ENCODE measurements at places on chromosomes 12 and 14. TPM values are rescaled to one million over a fixed set of nuclear protein-coding genes. Genes with fewer than 3 reads are reported as not detected.

Gene SLC5A8
- not detected for polyA plus RNA-seq

Gene HOXC11
- polyA plus RNA-seq, result not detected

Gene TAS2R50
- not detected for polyA plus RNA-seq

Gene CMA1
- not detected for polyA plus RNA-seq

Gene WNT1
- polyA plus RNA-seq, result not detected

Gene TRIP11
- polyA plus RNA-seq, result 2.0 TPM

Gene HOXC9
- polyA plus RNA-seq, result not detected

Gene ASB2
- polyA plus RNA-seq, result 0.70 TPM

Gene AVPR1A
- 0.14 TPM for polyA plus RNA-seq

Gene PPP2R5E
- 28.2 TPM for polyA plus RNA-seq

Gene ERO1A
- 9.3 TPM for polyA plus RNA-seq

Gene RD3L
- not detected for polyA plus RNA-seq

Gene DDIT3
- polyA plus RNA-seq, result 24.9 TPM

Gene SYCP3
- not detected for polyA plus RNA-seq

Gene AKAP5
- polyA plus RNA-seq, result 1.5 TPM

DNA sequence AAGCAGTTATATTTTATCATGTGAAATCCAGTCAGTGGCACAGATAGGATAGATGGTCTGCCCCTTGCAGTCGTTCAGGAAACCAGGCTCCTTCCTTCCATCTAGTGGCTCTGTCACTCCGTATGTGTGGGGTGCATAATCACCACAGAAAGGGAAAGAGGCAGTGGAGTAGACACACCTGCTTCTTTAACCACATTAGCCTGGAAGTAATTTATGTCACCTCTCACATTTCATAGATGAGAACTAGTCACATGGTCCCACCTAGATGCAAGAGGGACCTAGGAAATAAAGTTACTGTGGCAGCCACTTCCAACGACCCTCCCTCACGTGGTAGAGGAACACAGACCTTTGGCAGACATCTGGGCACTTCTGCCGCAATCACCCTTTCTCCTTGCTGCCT is 14.2 kb upstream of the RNU6-8 start:
- no peak for DNase-seq

DNA sequence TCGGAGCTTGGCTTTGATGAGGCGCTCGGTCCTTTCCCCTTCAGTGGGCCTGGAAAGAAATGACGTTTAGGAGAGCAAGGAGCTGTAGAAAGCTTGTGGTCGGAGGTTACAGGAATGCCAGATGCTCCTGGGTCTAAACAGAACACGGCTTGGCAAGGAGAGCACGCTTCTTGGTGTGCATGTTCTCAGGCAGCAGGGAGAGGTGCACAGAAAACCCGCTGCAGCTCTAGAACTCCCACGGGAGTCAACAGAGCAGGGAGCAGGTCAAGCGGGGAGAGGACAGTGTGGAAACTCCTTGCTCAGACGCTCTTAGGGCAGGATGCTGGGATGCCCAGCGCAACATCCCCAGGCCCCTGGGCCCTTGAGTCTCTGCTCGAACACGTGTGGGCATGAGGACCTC is 51.0 kb downstream of the SSH1 start:
- DNase-seq, result no peak

DNA sequence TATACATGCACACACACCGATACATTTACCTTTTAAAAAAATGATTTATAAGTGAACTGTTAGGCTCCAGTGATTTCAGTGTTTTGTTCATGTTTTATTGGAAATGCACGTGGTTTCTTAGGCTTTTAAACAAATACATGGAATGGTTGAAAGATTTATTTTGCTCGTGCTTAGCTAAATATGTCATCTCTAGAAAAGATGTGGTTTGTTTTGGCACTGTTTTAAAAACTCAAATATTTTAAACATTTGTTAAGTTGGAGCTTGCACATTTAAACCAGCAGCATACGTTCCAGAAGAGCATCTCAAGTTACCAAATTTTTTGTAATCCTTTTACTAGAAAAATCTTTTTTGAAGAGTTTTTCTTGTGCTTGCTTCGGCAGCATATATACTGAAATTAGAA is 44.5 kb downstream of the FOXA1 start:
- DNase-seq, result no peak

GRCh38 chr14:103569408-103569807 is 6.6 kb downstream of the COA8 start:
- DNase-seq, result no peak

- DNase-seq, result no peak
Measured at GRCh38 chr14:92964124-92965109, 41.5 kb downstream of the CHGA start.

- DNase-seq, result no peak
Measured at GRCh38 chr14:105283899-105284298, 16.9 kb downstream of the BRF1 start.

GRCh38 chr14:99737956-99738667 is 54.0 kb downstream of the CYP46A1 start:
- no peak for DNase-seq

GRCh38 chr12:15225136-15225862 is 4.1 kb upstream of the RERG start:
- no peak for DNase-seq

- DNase-seq, result no peak
Measured at GRCh38 chr12:110585231-110585799, 2.2 kb upstream of the PPTC7 start.

DNA sequence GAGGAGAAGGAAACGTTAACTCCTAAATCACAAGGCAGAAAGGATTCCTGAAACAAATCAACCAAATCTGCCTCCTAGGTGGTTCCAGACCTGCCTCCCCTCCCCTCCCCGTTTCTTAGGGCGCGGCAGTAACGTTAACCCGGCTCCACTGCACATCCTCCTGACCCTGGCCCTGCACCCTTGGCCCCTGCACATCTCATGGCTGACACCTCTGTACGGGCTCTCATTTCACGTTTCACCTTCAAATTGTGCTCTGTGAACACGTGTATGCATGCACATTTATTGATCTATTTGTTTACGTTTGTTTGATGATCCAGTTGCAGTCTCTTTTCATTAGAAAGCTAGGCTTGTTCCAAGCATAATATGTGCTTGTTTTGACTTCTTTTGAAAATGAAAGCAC is 358.1 kb downstream of the ADGRD1 start:
- no peak for DNase-seq

DNA sequence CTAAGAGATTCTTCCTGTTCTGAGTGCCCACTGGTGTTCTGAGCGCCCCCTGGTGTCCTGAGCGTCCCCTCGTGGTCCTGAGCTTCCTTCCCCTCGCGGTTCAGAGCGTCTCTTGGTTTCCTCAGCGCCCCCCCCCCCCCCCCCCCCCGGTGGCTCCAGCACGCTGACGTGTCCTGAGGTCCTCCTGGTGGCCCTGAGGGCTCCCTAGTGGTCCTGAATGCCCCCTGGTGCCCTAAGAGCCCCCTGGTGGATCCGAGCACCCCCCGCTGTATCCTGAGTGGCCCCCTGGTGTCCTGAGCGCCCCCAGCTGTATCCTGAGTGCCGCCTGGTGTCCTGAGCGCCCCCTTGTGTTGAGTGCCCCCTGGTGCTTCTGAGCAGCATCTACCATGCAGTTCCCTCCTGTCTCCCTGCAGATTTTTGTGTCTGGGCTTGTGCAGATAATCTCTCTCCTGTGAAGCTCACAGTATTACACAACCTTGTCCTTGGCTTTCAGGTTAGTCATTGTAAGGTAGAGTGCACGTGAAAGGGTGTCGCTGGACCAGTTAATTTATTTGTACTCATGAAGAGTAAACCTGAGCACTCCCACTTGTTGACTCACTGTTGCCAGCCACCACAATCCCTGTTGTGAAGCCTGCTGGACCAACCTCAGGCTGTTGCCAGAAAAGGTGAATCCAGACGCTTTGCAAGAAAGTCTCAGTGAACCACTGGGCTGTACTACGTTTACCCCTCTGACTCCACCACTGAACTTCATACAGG is 1168.4 kb downstream of the TMEM121 start:
- no peak for DNase-seq

DNA sequence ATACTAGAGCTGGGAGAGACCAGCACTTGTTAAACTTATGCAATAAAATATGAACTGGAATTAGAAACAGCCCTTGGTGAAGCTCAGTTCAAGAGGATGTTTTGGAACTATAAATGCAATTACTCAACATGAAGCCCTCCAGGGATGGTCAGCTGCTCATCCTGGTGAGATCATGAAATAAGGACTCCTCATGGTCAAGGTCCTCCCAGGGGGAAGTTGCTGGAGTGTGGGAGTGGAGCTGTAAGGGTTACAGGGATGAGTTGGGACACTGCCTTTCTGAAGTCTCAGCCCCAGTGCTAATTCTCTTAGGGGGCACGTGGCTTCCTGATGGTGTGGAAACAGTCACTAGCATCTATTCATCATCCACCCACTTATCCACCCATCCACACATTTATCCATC is 301.7 kb upstream of the SFSWAP start:
- DNase-seq, result no peak

DNA sequence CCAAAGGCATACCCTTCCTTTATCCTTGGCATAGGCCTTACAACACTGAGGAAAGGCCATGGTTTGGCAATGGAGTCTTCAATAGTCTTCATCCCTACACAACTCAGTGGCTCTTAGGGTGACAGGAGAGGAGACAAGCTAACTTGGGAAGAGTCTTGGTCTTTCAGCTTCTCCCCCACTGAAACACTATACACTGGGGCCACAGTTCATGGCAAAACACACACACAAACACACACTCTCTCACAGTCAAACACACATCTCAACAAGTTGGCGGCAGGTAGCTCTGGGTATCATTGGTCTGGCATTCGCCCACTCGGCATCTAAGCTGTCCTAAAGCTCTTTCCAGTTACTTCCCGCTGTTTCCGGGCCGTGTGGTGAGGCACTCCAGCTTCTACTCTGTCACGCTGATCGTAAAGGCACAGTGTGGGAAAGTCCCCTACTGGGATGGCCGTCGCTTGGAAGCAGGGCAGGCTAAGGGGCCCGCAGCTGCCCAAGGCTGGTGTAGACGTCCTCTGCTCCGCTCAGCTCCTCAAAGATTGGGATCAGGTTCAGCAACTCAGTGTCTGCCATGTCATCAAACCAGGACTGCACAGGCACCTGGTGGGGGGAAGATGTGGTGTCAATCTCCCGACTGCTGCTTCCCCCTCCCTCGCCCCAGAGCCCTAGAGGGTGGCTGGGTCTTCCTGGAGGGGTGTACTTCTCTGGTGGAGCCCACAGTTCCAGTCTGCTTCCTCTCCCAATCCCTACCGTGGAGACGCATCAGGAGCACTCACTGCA is 4.8 kb upstream of the AVIL start:
- DNase-seq, result no peak

GRCh38 chr12:108855284-108856169 is 1.9 kb downstream of the SSH1 start:
- no peak for DNase-seq

GRCh38 chr14:101889366-101889765 is 75.0 kb upstream of the DYNC1H1 start:
- DNase-seq, result no peak

DNA sequence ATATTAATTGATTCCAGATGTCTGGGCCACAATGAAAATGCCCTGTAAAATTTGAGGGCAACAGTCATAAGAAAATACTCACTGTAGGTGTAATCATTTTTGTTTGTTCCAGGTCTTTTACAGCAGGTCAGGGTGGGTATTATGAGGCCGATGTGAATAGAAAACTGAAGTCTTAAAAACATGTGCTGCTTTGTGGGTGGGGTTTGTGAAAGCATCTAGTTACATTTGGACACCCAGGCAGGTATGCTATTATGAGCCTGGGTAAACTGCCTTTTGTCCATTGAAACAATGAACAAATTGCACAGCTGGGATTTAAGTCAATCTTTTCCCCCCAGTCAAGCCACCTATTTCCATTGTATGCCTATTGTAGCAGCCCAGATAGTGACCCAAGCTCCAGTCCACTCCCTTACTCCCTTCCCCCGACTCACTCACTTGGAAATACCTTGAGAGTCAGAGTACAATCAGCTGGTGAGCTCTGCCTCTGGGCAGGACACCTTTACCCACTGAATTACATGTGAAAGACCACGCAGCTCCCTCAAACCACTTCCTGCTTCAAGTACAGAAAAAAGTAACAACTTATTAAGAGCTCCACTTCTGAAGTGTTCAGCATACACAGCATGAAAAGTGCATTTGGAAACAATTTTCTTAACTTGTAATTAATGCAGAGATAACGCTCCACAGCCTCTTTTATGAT is 1.8 kb downstream of the IGF1 start:
- DNase-seq, result no peak

DNA sequence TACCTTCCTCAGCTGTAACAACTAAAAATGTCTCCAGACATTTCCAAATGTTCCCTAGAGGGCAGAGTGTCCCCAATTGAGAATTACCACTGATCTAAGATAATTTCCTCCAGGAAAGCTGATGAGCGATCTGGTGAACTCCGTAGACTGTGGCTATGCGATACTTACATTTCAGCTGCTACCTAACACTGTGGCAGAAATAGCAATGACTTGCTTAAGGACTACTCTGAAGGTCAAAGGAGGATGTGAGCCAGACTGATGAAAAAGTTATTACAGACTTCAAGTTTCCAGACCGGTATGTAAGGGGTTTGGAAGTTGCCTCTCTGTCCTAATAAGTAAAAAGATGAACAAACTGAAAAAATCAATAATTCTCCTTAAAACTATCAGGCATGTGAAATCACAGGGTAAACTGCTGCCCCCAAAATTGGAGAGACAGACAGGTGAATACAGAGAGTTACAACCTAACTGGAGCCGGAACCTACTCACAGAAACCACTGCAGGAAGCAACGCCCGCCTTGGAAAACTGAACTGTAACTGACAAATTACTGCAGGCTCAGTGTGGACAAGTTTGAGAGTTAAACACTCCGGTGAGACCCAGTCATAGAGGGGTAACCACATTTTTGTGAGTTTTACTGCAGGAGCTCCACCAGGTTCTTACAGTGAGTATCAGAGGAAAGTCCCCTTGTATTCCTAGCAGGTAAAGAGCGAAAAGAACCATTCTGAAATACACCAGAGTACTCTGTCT is 60.0 kb upstream of the PARP11 start:
- no peak for DNase-seq

- DNase-seq, result no peak
Measured at GRCh38 chr12:53616950-53617349, 9.2 kb downstream of the ATF7 start.

- DNase-seq, result no peak
Measured at GRCh38 chr12:122584177-122584863, 57.3 kb downstream of the KNTC1 start.

GRCh38 chr12:124796303-124796960 is 67.2 kb downstream of the SCARB1 start:
- no peak for DNase-seq

DNA sequence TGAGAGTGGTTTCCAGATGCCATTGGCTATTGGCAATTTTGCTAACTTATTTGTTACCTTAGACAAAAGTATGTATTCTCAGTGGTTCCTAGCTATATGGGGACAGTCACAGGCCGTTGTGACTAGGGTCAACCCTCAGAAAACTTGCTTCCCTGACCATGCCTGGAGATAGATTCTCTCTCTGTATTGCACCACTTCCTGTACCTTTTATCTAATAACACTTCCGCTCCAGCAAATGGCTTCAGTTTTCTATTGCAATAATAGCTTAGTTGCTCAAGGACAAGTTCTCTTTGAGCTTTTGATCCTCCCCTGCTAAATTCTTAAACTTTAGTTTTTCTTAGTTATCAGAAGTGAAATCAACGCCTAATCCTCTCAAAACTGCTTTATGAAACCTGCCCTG is 338.0 kb downstream of the RMST start:
- no peak for DNase-seq

GRCh38 chr12:118850244-118850825 is 131.0 kb upstream of the SRRM4 start:
- no peak for DNase-seq

All from brain (organoid and tissue), 16 donors.